ENCODE measurements at places on chromosomes 16 and 17.

DNA sequence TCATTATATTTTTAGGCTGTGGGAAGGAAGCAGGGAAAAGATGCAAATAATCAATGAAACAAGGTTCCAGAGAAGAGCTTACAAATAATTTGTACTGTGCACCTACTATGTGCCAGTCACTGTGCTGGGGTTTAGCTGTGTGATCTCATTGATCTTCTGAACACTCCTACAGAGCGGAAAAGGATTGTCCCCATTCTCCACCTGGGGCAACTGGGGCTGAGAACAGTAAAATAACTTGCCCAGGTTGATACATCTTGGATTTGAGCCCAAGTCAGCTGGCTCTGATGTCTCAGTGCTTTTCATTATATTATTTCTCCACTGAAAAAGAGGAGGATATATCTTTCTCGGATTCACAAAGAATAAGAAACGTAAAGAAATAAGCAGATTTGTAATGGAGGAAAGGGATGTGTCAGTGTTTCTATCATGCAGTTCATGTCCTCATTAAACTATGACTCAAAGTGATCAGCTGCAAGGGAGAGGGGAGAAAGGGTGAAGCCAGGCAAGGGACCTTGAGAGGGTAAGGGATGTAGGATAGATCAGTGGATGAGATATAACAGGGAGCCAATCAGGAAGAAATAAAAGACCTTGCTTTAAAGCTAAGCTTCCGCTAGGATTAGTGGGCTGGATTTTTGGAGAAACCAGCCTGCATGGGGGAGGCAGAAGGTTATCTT, 143.6 kb upstream of the NOL11 start:
- no peak for DNase-seq

DNA sequence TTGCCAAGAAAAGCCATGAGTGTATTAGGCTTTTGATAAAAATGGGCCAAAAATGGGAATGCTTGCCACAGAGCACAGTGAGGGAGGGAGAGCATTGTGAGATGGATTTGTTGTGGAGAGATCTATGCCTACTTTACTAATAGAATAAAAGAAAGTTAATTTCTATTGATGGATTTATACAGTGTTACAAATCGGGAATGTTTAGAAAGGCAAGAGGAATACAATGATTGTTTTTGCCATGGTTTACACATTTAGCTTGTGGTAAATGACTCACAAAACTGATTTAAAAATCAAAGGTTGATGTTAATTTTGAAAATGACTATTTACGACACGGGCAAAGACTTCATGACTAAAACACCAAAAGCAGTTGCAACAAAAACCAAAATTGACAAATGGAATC, 16.6 kb downstream of the CCL4 start:
- DNase-seq: no peak

DNA sequence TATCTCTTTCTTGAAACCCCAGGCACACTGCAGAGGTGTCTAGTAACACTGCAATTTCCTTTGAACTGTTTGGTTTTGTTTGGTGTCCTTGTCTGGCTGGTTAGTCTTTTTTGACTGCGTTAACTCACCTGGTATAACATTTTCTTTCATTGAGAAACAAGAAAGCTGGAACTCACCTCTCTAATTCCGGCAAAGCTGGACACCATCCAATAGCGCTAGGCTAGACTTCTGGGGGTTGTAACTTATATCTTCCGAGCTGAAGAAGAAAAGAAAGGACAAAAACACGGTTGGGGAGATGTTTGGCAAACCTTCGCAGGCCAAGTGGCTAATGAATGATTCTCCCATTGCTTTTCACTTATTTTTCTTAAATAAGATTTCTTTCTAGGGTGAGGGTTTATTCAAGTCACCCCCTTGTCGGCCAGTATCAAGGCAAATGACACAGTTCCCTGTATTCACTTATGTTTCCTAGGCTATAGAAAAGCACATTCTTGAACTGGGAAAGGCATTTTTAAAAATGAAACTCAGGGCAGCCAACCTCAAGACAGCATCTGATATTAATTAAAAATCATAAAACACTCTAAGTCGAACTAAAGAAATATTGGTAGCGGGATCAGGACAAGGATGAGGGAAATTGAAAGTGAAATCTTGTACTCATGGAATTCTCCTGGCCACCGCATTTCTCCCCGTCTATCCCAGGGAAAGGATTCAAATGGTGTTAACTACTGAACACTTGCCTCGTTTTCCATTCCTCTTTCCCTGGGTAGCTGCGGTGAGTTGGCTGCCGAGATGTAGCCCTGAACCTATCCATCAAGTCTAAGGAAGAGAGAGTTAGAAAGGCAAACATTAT, 95.9 kb upstream of the ZFHX3 start:
- DNase-seq: no peak

GRCh38 chr16:386641-387156, 4.9 kb upstream of the PGAP6 start:
- no peak for DNase-seq

DNA sequence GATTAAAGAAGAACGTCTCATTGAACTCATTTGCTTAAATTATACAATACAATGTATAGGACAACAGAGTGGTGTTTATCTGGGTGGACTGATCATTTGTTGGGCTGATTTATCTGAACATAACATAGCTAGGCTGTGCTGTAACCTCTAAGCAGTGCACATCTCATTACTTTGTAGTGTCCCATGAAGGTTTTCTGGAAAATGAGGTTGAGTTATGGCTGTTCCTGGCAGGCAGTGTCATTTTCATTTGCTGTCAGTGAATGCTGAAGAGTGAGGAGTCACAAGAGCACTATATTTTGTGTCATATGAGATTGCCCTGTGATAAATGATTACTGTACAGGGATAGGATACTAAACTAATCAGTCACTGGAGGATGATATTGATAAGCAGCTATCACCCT, 340.2 kb downstream of the HS3ST3B1 start:
- DNase-seq: no peak

- no peak for DNase-seq
Observed at GRCh38 chr16:53458635-53459034, 24.4 kb downstream of the RBL2 start.

GRCh38 chr17:66304304-66305174, 2.1 kb downstream of the PRKCA start:
- no peak for DNase-seq

GRCh38 chr17:31387438-31387837, 4.0 kb upstream of the RAB11FIP4 start:
- no peak for DNase-seq

DNA sequence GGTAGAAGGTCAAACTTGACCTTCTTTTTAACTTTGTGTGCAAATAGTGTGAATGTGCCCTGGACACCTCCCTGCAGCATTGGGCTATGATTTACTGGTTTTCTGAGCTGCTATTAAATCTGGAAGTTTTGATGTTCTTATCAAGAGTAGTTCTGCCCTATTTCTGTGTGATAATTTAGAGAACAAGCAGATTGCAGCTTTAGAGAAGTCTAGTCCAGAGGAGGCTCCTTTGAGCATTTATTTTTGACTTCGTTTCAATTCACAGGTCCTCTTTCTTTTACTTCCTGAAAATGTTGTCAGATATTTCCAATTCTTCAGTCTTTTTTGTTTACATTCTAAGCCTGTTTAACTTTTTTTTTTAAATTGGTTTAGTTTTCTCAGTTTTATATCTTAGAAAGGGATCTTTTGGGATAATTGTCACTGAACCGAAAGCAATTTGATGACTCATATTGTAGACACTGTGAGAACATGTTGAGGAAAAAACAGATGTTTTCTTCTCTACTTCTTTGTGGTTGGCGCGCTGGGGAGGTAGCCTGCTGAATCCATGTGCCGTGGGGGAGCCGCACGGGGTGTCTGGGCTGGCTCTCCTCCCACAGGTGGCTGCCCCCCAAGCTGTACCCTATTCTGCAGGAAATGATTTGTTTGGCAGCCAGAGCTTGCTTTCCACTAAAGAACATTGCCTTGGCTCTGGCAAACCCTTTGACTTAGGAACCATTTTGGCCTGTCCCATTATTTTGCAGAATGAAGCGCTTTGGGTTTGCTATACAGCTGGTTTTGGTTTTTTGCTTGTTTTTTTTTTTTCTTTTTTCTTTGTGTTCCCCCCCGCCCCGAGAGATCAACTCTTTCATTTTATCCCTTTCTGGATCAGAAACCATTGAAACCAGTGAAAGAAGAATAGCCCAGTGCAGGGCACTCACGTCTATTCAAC, 53.4 kb downstream of the MFSD11 start:
- no peak for DNase-seq

GRCh38 chr17:64385187-64386083, 5.2 kb downstream of the PECAM1 start:
- DNase-seq: peak; percentile 44
